Effector memory CD8-positive, alpha-beta T cell (primary cell): ENCODE measurements at places on chromosomes 12 and 14.

GRCh38 chr12:34294671-34295365 is 272.5 kb downstream of the ALG10 start:
- DNase-seq = no peak

- peak; percentile 75 for DNase-seq
Measured at GRCh38 chr12:49777800-49778748, 36.7 kb downstream of the TMBIM6 start.

- no peak for DNase-seq
Measured at GRCh38 chr14:43539210-43539609, 967.9 kb downstream of the FSCB start.

DNA sequence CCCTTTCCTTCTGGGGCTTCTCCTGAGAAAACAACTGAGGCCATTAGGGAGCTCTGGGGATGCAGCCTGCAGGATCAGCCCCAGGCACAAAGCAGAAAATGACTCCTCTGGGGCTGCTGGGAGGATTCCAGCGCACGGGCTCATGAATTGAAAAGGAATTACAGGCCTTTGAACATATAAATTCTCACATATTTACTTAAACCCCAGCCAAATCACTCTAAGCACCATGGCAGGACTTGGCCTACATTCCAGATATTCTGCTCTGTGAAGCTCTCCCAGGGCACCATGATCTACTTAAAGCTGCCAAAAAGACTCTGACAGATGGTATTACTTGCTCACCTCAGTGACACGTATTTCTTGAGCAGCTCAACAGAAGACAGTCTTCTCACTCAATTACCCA is 87.2 kb downstream of the ZFC3H1 start:
- no peak for DNase-seq

- DNase-seq = no peak
Measured at GRCh38 chr12:34021071-34021470, 1.2 kb upstream of the ALG10 start.

- no peak for DNase-seq
Measured at GRCh38 chr14:73623504-73624054, 11.3 kb downstream of the ACOT6 start.

DNA sequence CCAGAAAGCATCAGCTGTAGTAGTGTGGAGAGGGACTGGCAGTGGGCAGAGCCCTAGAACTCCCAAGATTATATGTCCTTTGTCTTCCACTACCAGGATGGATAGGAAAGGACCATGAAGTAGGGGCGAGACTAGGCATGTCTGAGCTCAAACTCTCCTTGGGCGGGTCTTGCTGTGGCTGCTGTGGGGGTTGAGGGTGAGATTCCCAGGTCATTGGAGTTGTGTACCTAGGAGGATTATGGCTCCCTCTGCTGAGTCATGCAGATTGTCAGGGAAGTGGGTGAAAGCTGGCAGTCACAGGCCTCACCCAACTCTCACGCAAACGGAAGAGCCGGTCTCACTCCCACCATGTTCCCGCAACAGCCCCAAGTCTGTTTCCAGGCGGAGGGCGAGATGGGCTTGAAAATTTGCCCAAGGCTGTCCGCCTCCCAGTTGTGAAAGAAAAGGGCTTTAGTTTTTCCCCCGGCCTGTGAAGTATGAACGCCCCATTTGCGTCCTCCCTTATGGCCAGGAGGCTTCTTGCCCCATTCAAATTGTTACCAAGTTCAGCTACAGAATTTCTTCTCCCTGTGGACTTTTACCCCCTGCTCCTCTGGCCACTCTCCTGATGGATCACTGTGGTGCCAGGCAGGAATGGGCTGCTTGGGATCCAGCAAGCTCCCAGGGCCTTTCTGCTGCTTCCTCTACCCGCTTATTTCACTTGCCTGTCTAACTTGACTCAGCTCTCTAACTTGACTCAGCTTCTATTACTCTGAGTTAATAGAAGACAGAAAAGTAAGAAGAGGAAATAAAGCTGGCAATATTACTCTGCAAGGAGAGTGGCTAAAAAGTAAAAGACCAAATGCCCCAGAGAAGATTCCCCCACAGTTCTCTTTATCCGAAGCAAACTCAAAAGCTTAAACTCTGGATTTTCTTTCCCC is 159.3 kb downstream of the SLC2A13 start:
- DNase-seq = no peak

GRCh38 chr12:94997726-94998125 is 5.8 kb downstream of the NDUFA12 start:
- DNase-seq = no peak

- no peak for DNase-seq
Measured at GRCh38 chr12:107570721-107571120, 114.9 kb upstream of the PWP1 start.

GRCh38 chr12:130031041-130031440 is 127.2 kb upstream of the TMEM132D start:
- no peak for DNase-seq

DNA sequence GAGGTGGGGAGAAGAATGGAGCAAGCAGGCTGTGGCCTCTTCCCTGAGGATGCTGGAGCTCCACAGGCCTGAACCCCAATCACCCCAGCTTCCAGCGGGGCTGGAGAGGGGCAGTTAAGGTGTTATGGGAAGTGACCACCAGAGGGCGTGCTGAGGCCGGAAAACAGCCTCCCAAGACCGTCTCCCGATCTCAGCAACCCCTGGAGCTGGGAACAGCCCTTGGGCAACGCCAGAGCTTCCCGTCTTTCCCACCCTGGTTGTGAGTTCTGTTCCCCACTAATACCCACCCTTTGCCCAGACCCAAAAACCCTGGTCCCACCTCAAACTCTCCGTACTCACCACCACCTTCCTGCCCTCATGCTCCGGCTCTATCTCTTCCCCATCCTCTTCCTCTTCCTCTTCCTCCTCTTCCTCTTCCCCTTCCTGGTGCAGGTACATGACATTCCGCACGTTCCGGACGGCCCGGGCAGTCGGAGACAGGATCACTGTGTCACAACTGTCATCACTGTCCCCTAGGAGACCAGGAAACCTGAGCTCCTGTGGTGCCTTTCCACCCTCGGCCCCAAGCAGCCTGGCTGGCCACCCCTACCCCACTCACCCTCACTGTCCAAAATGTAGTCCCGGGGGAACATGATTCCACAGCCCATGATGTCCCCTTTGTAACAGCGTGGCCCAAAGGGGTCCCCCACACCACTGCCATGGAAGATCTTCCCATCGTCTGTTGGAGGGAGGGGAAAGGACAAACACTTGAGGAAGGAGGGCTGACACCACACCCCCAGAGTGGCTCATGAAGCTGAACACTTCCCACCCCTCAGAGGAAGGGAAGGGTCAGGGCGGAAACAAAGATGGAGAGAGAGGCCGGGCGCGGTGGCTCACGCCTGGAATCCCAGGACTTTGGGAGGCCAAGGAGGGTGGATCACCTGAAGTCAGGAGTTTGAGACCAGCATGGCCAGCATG is 12.9 kb downstream of the SPRYD3 start:
- DNase-seq = peak; percentile 64

DNA sequence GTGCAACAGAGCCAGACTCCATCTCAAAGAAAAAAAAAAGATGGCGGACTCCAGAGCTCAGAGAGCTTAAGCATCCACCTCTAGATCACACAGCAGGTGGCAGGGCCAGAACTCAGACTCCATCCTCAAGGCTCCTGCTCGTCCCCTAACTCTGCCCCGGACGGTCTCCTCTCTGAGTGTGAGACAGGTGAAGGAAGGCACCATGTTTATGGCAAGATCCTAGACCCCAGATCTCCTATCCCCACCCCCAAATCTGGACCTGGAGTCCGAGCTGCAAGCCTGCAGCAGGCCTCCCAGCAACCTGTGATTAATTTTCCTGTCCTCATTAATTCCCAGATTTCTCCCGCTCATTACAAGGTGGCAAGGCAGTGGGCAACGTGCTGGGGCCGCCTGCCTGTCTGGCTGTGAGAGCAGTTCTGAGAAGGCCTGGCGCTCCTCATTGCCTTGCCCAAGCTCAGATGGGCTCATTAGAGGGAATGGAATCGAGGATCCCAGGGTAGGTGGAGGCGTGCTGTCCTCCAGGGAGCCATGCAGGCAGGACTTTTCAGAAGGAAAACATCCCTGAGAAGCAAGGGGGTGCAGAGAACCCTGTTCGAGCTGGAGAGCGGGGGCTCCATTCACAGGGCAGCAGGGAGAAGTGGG is 296.6 kb upstream of the RTL1 start:
- DNase-seq = no peak

DNA sequence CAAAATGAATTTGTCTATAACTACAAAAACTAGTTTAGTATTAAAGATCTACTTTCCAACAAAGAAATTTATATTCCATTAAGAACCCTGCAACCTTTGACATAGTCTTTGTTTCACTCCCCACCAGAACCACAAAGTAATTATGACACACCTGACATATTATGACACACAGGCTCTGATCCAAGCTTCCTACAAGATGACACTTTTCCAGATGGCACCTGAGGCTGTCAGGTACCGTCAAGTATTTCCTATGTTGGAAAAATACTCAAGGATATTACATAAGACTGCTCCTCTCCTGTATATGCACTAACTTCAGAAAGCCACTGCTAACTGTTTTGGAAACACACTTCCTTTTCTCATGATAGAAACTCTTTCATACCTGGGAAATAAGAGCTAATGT is 38.9 kb downstream of the STXBP6 start:
- DNase-seq = no peak

DNA sequence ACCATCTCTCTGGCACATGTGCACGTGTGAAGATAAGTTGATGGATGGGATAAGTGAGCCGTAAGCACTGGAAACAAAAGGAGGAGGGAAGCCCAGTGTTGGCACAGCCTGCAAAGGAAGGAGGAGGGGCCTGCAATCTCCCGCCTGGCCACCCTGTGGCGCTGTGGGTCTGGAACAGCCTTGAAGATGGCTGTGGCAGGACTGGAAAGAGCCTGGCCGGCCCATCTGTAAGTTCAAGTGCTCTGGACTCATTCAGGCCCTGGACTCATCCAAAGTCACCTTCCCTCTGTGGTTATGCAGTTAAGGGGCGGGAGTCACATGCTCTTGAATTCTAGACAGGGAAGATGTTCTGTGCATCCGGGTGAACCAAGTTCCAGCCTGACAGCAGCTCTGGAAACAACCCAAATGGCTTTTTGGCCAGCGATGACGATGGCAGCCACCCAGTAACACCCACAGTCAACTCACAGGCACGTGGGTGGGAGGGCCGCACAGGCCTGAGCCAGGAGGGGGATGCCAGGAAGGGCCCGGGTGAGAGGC is 50.4 kb downstream of the CHGA start:
- DNase-seq = no peak

GRCh38 chr12:92593734-92594402 is 108.9 kb upstream of the PLEKHG7 start:
- peak; percentile 77 for DNase-seq

- no peak for DNase-seq
Measured at GRCh38 chr12:130956456-130957303, 3.0 kb downstream of the ADGRD1 start.
